ENCODE measurements at places on chromosomes 13 and 19.

- DNase-seq = no peak
These were observed 2.3 kb upstream of the TMEM91 start for GRCh38 chr19:41373993-41374392.

- DNase-seq = no peak
These were observed 1390.5 kb downstream of the EFNB2 start for GRCh38 chr13:105144936-105145335.

GRCh38 chr13:90623318-90624011 is 724.0 kb upstream of the MIR17HG start:
- DNase-seq = no peak

DNA sequence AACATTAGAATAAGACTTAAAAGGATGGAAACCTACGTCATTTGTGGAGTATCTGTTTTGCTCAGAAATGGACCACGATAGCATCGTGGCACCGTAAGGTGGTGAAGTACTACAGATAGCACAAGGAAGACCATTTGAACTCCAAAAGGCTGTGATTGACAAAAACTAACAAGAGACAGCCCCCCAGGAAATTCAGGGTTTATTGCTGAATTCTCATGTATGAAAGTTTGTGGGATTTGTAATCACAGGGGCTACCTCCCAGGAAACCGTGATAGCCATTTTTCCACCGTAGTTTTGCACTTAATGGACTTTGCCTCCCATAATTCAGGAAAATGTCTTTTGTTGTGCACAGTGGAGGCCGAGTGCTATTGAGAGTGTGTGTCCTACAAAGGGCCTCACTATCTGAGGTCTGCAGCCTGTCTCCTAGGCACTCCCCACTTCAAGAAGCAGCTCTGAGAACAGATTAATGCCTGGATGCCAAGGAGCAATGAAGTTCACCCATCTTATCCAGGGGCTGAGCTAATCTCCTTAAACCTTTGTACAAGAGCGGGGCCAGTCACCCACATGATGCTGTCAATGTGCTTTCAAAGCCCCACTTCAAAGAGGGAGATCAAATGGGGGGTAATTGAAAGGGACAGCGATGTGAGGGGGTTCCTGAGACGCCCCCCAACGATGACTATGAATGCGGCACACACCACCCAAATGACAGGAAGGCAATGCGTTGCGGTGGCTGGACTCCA is 182.6 kb downstream of the COL4A1 start:
- DNase-seq = no peak

DNA sequence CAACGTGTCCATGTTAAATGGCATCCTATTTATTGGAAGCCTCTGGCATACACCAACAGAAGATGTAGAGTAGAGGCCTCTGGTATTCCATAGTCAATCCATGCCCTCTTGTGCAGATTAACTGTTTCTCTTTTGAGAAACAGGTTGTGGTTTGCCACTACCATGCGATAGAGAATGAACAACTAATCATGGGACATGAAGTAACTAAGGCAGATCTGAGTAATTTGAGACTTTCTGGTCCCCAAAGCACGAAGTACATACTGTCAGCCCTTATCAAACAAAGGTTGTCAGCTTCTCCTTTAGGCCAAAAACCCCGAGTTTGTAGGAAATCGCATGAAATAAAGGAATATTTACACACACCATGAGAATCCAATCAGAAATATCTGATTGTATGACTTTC is 3.6 kb downstream of the ZNF121 start:
- DNase-seq = no peak

DNA sequence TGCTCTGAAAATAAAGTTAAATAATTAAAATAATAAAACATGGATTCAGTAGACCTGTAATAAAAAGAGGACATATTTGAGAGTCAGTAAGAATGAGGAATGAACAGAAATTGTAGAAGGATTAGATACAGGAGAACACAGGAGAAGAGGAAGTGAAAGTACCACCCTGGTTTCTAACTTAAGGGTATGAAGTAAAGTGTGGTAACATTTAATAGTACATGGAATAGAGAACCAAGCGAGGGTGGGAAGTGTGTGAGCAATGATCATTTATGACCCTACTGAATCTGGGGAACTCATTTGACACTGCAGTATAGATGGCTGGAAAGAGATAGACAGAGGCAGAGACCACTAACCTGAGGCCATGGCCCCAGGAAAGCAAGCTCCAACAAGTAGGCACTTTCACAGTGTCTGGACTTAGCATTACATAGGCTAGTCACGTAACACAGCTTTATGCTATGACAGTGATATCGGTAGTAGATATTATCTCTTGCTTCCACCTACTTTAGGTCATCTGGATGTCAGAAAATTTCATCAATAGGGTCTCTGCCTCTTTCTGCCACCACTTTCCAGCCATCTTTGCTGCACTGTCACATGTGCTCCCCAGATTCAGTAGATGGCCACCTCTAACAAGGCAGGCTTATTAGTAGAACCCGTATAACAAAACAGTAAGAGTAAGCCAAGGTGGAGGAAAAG is 633.9 kb upstream of the MIR17HG start:
- DNase-seq = no peak

DNA sequence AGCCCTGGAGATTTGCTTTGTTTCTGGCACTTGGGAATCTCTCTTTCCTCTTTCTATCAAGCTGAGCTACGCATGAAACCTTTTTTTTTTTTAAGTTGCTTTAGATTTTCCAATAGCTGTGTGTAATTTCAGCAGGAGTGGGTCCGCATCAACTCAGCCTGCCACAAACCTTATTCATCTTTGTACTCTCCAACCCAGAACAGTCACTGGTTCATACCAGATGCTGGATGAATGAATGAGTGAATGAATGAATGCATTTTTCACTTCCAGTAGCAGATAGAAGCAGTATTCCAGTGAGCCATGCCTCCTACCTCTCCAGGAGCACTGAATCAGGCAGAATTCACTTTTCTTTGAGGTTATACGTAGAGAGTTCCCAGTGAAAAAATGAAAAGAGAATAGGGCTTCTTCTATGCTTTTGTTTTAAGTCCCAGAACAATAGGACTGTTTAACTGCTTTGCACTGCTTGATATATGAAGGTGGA is 221.1 kb downstream of the TM9SF2 start:
- no peak for DNase-seq
